ENCODE measurements at places on chromosomes 6 and 20.

GRCh38 chr6:37480951-37481534, 18.6 kb downstream of the CCDC167 start:
- DNase-seq, result no peak

DNA sequence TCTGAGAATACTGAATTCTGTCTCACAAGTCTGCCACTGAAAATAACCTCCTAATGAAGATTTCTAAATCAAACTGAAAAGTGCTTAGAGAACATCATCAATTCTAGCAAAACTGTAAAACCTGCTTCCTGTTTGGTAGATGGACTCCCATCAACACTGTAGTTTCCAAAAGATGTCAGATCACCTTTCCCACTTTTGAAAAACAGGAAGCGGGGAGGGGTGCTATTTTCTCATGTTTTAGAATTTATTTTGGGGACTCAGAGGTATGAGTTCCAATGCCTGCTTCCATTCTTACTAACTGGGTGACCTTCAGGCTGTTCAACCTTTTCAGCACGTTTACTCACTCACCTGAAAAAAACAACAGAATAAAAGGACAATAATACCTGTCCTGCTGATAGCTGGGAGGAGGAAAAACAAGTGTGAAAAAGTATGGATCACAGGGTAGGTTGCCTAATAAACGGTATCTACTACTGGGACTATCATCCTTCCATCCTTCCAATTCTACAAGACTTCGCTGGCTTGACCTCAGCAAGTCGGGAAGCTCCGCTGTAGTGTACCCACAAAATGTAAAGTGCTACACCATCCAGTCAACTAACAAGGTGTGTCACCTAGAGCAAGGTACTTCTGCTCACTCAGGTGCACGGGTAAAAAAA, 1.1 kb downstream of the ATP5F1E start:
- no peak for DNase-seq

- DNase-seq, result no peak
Observed at GRCh38 chr20:54062812-54063280, 7.5 kb downstream of the BCAS1 start.

GRCh38 chr6:169967687-169968086, 216.3 kb downstream of the ERMARD start:
- no peak for DNase-seq

DNA sequence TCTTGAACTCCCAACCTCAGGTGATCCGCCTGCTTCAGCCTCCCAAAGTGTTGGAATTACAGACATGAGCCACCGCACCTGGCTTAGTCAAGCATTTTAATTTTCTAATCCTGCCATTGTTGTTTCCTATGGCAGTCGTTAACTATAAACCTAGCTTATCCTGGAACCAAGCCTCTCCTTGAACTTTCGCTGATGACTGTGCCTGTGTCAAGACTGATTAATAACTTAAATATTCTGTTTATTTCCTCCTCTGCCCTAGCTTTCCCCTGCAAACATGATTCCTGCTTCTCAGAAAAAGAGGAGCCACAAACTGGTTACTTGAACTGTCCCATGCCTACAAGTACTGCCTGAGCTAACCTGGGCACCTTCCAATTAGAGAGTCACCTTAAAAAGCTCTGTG, 1.5 kb downstream of the VNN1 start:
- no peak for DNase-seq

DNA sequence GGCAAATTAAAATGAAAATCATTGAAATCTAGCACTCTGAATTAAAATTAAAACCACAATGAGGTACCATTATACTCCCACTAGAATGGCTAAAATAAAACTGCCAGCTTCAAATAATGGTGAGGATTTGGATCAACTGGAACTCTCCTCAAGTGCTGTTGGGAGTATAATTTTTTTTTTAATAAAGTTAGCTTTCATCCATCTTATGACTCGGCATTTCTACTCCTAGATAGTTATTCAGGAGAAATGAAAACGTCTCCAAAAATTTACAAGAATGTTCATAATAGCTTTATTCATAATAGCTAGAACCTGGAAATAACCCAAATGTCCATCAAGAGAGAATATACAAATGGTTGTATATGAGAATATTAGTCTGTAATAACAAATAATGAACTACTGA, 63.2 kb downstream of the ASXL1 start:
- DNase-seq, result no peak

DNA sequence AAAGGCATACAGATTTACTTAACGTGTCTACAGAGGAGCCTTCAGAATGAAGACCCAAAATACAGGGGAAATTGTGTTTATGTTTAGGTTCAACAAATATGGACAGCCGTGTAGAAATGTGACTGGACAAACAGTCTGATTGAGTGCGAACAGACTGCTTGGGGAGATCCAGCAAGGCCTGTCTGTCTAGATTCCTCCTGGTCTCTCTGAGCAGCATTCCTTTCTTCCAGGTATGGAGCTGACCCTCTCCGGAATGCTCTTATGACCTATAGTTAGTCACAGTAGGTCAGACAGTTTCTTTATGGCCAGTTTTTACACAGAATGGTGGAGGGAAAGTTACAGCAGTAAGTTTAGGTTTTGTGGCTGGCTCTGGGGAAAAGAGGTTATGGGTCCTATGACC, 9.0 kb downstream of the RIN2 start:
- no peak for DNase-seq

DNA sequence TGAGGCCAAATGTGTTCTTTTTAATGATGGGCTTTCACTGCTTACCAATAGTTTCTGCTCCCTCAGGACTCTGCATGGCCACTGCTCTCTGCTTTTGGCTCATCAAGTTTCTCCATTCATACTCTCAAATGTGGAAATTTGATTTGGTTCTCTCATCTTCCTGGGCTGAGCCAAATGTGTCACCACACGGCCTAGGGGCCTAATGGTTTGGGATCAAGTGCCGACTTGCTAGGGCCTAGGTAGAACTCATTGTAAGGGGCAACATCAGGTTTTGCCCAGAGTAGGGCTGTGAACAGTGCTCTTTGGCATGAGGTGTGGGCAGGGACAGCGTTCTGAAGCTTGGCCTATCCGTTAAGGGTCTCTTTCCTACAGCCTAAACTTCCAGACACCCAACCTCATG, 3.9 kb upstream of the MRPS10 start:
- no peak for DNase-seq

DNA sequence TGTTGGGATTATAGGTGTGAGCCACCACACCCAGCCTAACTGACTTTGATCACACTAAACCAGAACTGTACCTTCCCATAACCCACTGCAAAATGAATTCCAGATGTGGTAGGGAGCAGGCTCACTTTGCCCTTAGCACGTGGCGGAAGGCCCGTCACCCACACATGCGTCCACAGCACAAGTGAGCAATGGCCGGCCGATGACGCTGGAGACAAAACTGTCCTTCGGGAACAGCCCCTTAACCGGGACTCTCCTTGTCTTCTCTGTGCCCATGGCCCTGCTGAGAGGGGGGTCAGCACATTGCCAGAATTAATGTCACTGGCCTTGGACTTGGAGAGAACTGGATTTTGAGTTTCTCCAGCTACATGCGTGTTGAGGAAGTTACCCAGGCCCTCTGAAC, 107.2 kb downstream of the TOX2 start:
- DNase-seq, result no peak

DNA sequence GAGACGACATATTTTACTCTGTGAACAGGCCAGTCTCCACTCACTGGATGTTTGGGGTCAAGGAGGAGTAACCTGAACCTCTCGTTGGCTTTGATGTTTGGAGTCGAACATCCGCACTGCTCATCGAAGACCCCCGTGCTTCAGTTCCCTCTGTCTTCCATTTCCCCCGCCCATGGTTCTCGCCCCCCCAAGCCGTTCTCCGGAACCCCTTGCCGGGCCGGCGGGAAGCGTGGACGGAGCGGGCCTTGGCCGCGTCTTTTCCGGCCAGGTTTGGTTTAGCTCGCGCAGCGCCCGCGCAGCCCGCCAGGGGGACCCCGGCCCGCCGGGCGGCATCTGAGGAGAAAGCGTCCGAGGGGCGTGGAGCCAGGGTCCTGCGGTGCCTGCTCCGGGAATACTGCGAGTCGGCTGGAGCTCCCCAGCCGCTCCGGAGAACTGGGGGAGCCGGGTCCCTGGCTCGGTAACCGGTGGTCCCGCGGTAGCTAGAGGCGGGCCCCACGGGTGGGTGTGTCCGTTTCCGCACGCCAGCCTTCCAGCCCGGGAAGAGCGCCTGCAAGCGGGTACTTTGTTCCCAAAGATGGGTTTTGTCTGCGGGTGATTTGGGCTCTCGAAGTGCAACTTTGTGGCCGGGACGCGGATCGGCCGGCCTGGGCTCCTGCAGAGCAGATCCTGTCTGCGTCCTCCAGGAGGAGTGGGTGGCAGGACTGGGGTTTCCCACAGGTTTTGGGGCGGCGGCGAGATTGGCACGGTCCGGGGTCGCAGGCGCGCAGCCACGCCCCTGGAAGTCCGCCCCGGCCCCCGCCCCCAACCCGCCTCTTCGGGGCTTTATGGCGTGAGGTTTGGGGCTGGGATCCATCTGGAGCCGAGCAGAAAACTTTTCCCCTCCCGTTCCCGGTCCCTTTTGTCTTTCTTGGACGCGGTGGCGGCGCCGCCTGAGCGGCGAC, at the start of gene TMEM200A:
Gene TMEM200A (plus strand): TSS at position 852 of the 941 bp plus-strand sequence. CDS start 74,406 bp downstream, outside the sequence.
- no peak for DNase-seq

- no peak for DNase-seq
Observed at GRCh38 chr20:33065785-33066184, 12.1 kb downstream of the BPIFB3 start.

DNA sequence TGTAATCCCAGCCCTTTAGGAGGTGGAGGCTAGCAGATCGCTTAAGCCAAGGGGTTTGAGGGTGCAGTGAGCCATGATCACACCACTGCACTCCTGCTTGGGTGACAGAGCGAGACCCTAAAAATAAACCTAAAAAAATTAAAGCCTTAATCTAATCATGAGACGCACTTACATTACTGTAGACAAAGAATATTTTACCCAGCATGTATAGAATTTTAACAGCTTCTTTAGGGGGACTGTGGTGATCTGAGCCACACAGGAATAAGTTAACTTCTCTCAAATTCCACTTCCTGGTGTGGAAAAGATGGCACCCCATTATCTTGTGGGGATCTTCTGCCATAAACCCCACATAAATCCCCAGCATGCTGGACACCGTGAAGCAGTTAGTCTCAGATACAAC, 2.3 kb upstream of the OOEP start:
- DNase-seq, result no peak

DNA sequence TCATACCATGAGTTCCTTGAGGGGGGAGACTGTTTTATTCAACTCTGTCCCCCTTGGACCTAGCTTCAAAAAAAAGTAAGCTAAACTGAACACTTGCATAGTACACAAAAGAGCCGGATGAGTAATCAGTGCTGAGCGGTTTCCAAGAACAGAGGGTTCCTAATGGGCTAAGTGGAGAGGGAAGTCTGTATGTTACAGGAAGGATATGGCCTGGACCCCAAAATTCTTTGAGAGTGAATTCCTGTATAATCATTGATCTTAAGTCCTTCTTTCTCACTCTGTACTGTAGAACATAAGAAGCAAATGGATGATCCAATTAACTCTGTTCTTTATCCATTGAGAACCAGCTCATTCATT, 324.7 kb upstream of the CNR1 start:
- no peak for DNase-seq

GRCh38 chr6:105804424-105804823, 281.7 kb upstream of the PRDM1 start:
- DNase-seq, result no peak

DNA sequence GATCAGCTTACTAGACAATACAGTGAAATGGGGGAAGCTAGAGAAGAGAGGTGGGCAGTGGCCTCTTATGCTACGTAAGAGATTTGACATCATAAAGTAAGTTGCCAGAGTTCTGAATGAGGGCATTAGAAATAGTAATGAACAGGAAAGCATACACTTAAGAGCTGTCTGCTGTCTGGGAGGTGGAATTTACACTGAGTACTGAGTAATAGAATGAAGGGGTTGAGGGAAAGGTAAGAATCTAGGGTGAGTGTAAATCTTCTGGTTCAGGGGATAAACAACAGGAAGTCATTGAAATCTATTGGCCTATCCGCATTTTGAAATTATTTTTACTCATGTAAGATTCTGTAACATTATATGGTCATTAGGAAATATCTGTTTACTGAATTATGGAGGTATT, 35.8 kb downstream of the HLA-DMB start:
- no peak for DNase-seq

DNA sequence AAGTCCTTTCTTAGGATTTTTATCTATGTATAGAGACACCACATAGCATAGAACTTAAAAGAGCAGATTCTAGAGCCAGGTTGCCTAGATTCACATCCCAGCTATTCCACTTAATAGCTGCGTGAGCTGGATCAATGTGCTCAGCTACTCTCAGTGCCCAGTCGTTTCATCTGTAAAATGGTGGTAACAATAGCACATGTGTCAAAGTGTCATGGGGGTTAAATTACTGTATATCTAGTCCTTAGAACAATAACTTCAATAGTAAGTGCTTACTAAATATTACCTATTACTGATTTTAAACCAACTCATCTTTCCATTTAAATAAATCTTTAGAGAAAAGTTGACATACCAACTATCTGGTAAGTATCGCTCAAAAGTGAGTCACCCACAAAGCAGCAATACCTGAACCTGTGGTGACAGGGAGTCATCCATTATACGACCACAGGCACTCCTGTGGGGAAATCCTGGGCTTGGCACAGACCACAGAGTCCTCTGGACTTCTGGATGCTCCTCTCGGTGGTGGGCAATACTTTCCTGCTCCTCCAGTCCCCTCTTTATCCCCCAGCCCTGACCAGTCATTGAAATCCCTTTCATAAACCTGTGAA, 154.8 kb downstream of the PDSS2 start:
- no peak for DNase-seq

- DNase-seq, result no peak
Observed at GRCh38 chr6:146191612-146192011, 162.8 kb downstream of the GRM1 start.

DNA sequence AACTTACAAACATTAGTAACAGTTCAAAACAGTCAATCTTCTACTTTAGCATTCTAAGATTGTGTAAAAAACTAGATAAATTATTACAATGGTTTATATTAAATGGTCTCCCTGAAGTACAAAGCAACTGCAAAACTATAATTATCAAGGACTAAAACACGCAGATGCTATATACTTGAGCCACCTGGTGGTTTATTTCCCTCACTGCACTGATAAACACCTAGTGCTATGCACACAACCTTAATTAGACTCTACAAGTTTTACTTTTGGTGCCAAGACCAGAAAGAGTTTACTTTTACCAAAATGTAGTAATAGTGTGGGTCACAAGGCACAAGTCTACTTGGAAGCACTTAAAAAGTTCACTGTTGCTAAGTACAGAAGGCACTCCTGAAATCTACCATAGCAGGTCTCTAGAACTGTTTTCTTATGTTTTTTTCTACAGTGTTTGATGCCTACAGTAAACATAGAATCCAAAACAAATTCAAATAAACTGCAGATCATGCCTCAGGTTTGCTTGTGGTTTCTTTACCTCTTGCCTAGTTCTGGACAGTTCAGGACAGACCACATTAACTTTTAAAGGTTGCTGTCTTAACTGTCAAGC, 49.2 kb downstream of the GMDS start:
- no peak for DNase-seq

- DNase-seq, result no peak
Observed at GRCh38 chr6:132161283-132161682, 210.1 kb upstream of the CCN2 start.

GRCh38 chr6:22828179-22829062, 259.1 kb downstream of the HDGFL1 start:
- no peak for DNase-seq
